Right ventricle myocardium inferior (tissue), 1 donor: ENCODE measurements at places on chromosomes 1 and 21. TPM values are rescaled to one million over a fixed set of nuclear protein-coding genes. Genes with fewer than 3 reads are reported as not detected.

DNA sequence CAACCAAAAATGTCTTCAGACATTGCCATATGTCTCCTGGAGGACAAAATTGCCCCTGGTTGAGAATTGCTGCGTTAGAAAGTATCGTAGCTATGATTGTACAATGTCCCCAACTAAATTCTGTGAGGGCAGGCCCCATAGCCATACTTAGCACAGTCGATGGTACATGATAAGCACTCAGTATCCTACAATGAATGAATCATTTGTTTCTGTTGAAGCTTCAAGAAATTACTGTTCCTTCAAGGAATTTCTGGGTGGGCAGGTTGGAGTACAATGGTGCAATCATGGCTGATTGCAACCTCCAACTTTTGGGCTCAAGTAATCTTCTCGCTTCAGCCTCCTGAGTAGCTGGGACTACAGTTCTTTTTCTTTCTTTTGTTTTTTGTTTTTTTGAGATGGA, 4.7 kb downstream of the CAP1 start:
- DNase-seq, result no peak

Gene LRRC47
- 54.5 TPM for total RNA-seq

GRCh38 chr1:111541721-111542120, 38.3 kb upstream of the ADORA3 start:
- DNase-seq, result no peak

DNA sequence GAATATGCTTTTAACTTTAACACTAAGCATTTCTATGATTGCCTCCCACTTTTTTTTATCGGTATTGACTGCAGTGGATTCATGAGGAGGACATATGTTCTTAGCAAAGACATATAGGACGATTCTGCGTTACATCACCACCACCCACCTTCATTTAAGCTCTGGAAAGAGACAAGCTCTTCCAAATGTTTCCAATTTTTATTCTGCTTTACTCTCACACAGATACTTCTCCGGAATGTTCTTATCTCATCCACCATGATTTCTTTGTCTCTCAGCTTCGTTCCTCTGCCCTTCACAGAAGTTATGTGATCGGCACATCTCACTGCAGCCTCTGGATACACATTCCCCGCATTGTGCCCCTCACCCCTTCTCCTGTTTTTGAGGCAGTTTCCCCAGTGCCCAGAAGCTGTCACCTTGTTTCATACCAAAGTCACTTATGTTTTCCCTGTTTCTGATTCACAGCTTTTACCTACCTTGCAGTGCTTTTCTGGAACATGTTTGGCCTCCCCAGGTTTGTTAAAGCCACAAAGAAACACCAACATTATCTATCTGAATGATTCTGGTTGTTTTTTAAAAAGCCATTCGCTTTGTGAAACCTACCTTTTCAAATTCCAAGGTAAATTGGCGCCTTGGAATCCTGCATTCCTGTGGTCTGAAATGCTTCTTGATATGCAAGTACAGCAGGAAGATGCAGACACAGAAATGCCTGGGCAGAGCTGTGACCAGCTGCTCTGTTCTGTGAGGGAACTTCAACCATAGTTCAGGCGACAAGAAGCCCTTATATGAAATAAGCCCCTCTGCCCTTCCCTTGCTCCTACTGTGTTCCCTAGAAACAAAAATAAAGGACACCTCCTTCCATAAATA, 1020.2 kb downstream of the TTLL7 start:
- no peak for DNase-seq
